ENCODE measurements at places on chromosomes 2 and 18.

DNA sequence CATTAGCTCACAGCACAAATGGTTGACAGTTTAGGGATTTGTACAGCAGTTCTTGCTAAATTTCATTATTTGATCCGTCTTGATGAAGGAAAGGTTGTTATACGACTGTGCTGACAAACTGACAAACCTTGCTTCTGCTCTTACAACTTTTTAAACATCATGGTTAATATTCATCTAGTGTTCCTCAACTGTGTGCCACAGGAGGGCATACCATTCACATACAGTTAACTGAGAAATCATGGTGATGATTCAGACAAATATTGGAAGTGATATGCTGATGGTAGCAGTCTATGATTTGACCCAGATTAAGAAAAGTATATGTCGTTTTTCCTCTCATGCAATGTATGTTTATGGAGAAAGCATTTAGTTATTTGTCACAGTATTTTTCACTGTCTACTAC, 129.8 kb upstream of the FSIP2 start:
- DNase-seq: no peak

GRCh38 chr18:42338683-42339082, 383.6 kb downstream of the PIK3C3 start:
- DNase-seq: no peak

- DNase-seq: no peak
Measured at GRCh38 chr2:17544256-17544655, 3.8 kb downstream of the VSNL1 start.

- no peak for DNase-seq
Measured at GRCh38 chr18:48922801-48923730, 27.7 kb downstream of the SMAD7 start.

DNA sequence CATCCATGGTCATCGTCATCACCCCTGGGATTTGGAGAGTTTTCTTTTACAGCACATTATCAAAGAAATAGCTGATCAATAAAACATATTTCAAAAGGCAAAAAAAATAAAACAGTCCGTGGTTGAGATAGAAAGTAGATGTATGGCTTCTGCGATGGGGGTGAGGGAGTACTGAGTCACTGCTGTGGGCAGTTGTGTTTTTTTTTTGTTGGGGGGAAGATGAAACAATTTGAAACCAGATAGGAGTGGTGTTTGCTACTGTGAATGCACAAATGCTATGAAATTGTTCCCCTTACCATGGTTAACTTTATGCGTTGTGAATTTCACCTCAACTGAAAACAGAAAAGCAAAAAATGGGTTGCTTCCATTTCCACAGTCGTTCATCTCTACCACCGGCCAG, 11.9 kb upstream of the SALL3 start:
- no peak for DNase-seq

GRCh38 chr2:73468376-73468775, 82.7 kb downstream of the ALMS1 start:
- no peak for DNase-seq

GRCh38 chr2:54741250-54741649, 17.8 kb downstream of the EML6 start:
- DNase-seq: no peak

DNA sequence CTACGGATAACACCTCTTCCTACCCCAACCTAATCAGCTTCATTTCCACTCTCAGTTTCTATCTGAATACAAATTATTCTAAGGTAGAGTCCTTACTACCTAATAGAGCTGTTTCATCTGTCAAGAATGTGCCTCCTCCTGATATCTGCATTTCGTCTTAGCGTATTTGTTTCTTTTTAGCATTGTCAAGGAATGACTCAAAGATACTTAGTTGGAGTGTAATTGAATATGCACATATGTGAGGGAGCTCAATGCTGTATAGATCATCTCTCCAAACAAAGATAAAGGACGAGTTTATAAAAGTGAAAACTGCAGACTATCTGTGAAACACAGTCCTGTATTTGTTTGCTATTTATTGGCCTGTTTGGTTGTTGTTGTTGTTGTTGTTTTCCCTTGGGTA, 2059.4 kb upstream of the CELF4 start:
- no peak for DNase-seq

Data from activated CD4-positive, alpha-beta T cell treated with anti-CD3 and anti-CD28 coated beads for 4 hours (primary cell).